Activated effector memory CD4-positive, alpha-beta T cell treated with anti-CD3 and anti-CD28 coated beads, Interleukin-2, amount 50 U/mL, for 16 hours (primary cell): ENCODE measurements at places on chromosomes 2 and 18.
A peak's percentile ranks its signal among the peaks of the same experiment; 100 is the strongest.

- no peak for DNase-seq
Measured at GRCh38 chr18:56538746-56539145, 99.6 kb downstream of the TXNL1 start.

DNA sequence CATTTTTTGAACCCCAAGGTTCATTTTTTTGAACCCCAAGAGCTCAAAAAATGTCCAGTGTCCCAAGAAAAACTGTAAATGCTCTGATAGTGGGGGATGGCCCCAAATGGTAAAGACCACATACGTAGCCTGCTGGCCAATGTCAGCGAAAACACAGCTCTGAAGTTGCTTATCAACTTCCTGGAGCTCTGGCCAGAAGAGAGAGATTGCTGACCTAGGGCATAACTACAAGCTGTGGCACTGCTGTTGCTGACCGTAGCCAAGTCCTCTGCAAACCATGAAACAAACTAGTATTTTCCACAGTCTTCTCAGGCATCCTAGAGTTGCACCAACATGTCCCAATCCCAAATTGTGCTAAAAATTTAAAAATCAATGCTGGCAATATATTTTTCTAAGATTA, 50.9 kb downstream of the REEP1 start:
- no peak for DNase-seq

GRCh38 chr2:28048341-28048740, 157.8 kb downstream of the BABAM2 start:
- DNase-seq, result no peak

GRCh38 chr2:239944694-239945551, 80.2 kb downstream of the NDUFA10 start:
- peak; percentile 70 for DNase-seq

DNA sequence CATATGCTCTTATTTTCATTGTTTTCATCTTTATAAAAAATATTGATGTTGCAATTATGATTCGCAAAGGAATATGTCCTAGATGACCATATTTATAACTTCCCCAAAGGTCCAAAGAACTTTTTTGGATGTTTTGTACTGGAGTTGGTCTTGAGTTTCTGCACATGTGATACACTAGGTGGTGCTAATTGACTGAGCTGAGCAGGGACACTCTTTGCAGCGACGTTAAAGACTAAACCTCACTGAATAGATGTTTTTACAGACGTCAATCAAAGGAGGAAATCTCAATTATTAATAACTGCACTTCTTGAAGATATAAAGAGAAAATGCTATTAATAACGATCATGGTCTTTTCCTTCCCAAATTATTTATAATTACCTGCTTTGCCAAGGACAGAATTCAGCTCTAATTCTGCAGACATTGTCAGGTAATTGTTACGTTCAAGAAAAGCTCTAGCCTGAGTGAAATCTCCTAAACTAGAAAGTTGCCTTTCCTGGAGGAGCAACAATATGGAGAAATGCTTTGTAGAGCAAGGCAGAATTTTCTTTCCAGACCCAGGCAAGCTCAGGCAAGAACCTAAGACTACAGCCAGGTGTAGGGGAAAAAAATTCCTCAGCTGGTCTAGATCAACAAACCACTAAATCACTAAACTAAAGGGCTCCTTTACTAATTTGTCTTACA, 119.3 kb upstream of the RBBP8 start:
- no peak for DNase-seq

- DNase-seq, result no peak
Measured at GRCh38 chr2:223181561-223181960, 129.6 kb downstream of the KCNE4 start.

DNA sequence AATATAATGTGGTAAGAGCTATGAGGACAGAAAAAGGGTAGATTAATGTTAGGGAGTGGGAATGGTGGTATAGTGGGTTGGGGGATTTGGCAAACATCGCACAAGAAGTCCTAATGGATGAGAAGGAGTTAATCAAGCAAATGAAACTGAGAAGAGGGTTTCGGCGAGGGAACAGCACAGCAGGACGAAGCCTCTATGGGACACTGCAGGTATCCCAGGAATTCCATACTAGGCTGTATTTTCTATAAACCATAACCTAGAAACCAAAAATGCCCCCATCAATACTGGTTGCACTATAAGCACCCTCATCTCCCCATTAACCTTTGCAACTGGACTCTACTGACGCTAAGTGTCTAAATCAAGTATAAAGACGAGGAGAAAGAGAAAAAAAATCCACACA, 10.3 kb downstream of the WDFY1 start:
- DNase-seq, result no peak

- no peak for DNase-seq
Measured at GRCh38 chr2:169877398-169877797, 50.1 kb downstream of the UBR3 start.

DNA sequence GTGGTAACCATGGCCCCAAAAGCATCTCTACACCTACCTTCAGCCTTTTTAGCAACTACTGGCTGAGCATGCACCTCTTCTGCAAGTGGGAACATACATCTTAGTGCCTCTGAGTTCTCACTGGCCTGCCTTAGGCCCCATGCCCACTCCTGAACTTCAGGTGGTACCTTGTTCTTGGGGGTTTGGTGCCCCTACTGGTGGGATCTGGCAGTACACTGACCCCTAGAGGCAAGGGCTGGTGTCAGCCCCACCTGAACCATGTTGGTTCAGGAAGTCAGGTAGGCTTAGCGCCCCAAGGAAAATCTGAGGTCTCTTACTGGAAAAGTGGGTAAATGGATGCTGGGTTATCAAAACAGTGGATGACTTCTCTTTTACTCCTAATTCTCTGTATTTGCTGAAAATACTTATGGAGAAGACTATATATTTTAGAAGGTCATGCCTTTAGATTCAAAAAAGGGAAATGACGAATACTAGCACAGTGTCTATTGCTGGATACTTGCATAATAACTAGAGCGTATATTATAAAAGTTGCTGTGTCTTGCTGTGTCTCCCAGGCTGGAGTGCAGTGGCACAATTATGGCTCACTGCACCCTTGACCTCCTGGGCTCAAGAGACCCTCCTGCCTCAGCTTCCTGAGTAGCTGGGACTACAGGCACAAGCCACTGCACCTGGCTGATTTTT, 84.6 kb downstream of the RAB31 start:
- DNase-seq, result peak; percentile 64
